ENCODE measurements at places on chromosomes 6 and 20.

- no peak for DNase-seq
Observed at GRCh38 chr20:48359692-48360341, 468.0 kb downstream of the PREX1 start.

DNA sequence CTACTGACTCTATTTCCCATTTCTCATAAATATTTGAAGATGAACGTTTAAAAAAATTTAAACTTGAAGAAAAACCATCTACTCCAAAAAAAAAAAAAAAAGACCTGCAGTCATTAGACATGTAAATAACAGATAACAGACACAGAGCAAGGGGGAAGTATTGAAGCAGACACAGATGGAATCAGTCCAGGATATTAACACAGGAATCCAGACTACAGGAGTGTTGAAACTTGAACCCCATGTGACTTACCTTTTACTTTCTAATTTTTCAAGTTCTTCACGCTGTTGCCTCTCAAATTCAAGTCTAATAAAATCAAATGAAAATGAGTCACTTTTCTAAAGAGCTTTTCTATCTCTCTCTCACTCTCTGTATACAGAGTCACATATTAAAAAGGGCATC, 191.8 kb downstream of the KIF16B start:
- no peak for DNase-seq

DNA sequence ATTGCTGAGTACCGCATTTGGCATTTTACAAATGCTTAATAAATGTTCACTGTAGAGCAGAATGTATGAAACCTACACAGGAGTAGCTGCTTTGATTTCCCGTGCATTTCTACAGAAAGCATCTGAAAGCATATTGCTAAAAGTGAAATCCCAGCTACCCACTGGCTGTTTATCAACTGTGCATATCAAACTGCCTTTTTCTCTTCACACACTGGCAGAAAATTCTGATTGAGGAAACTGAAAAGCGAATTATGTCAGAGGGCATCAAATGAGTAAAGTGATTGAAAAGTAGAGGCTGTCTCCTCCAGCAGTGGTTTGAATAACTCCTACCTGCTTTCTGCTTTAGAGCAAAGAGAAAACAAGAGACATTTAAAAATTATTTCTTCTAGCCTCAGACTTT, 28.0 kb downstream of the STX11 start:
- no peak for DNase-seq

DNA sequence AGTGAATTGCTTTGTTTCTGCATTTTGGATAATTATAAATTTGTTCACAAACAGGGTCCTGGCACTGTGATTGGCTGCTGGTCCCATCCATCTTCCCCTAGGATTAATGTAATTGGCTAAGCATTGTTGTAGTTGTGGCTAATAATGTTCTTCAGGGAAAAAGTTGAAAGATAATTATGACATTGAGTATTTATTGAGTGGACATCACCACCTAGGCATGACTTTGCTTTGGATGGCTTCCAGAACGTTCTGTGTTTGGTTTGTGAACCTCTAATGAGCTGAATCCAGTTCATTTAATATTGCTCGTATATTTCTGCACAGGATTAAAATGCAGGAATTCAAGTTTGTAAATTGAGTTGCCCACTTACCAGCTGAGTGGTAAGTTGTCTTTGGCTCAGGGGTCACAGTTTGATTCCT, 55.1 kb downstream of the ARID1B start:
- DNase-seq: no peak

GRCh38 chr6:47168180-47168579, 126.0 kb upstream of the ADGRF1 start:
- no peak for DNase-seq

- DNase-seq: no peak
Observed at GRCh38 chr6:167113935-167114910, 8.7 kb upstream of the CCR6 start.

Data from hematopoietic multipotent progenitor cell treated with erythropoietin and hydrocortisone succinate and interleukin-3 and kit ligand, for 4 days (in vitro differentiated cells).